ENCODE measurements at places on chromosomes 5 and 9.

DNA sequence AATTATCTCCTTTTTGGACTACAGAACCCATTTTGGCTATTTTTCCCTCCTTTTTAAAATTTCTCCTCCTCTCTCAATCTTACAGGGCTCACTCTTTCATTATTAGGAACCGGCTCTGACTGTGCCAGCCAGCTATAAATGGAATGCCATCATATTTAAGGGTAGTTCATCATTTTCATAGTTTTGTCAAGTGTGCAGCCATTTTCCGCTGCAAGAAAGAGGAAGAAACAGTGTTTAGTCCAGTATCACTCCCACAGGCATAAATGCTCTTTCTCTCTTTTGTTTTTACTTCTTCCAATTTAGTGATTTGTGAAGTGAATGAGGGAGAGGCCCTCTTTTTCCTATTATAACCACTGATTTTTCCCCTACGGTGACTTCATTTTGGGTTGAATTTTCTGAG lies 290.0 kb downstream of the NR3C1 start:
- DNase-seq: no peak

DNA sequence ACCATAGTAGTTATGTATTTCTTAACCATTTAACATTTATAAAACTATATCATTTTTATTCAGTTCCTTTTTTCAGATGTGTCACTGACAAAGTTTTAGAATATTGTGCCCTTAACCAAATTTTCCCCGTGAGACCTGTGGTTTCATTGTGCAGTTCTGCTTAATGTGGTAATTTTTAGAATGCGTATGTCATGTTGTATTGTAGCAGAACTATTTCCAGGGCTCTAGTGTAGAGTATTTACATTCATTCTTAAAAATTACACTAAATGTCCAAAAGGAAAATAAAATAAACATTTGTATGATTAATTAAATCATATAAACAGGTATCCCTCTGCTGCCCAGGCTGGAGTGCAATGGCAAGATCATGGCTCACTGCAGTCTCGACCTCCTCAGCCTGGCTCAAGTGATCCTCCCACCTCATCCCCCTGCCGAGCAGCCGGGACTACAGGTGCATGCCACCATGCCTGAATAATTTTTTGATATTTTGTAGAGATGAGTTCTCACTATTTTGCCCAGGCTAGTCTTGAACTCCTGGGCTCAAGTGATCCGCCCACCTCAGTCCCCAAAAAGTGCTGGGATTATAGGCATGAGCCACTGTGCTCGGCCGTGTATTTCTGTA lies 15.4 kb downstream of the SERINC5 start:
- no peak for DNase-seq

DNA sequence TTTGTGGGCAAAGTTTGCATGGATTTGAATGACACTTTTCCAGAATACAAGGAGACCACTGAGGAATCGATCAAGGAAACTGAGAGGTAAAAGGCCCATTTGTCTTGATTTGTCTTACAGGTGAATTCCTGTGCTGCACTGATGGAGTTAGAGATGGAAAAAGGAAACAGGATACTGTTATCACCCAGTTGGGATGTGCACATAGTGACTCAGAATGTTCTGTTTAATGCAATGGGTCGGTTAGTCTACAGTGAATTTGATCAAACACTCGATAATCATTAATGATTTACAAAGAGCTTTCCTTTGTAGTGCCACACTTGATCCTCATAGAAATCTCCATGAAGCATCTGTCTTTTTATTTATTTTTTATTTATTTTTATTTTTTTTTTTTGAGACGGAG lies 64.7 kb downstream of the GDA start:
- no peak for DNase-seq

- DNase-seq: no peak
These were observed 473.0 kb downstream of the ZSWIM6 start for GRCh38 chr5:61805101-61805500.

DNA sequence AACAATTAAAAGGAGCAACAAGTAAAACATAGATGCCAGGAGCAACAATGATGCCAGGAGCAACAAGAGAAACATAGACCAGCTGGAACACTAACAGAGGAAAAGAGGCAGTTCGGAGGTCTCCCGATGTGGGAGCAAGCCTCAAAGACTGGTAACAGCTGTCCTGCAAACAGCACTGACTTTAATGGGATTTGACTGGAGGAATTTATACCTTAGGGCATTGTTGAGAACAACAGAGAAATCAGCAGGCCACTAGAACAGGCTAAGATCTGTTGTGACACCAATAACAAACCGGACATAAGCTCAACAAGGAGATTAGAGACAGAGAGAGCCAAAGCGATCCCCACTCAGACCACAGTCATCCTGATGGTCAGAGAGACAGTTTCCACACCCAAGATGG lies 11.8 kb upstream of the SYK start:
- DNase-seq: no peak

GRCh38 chr9:97474372-97474925 lies 27.0 kb upstream of the TMOD1 start:
- DNase-seq: no peak

- DNase-seq: no peak
These were observed 154.4 kb upstream of the ZNF462 start for GRCh38 chr9:106708475-106709146.

DNA sequence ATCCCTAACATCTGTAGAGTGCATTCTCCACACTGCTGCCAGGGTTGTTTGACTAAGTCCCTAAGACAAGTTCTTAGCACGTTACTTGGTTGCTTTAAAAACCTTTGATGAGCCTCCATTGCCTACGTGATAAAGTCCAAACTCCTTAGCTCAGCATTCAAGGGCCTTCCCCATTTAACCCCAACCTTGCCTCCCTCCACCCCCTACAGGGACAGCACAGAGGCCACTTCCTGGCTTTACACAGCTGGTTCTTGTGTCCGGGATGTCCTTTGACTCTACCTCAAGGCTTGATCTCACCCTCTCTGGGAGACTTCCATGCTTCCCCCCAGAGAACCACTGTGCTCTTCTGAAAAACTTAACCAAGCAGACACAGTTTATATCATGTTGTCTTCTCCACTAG lies 29.4 kb downstream of the FAM240B start:
- DNase-seq: no peak

GRCh38 chr5:132102944-132103331 lies 29.3 kb downstream of the CSF2 start:
- DNase-seq: no peak

DNA sequence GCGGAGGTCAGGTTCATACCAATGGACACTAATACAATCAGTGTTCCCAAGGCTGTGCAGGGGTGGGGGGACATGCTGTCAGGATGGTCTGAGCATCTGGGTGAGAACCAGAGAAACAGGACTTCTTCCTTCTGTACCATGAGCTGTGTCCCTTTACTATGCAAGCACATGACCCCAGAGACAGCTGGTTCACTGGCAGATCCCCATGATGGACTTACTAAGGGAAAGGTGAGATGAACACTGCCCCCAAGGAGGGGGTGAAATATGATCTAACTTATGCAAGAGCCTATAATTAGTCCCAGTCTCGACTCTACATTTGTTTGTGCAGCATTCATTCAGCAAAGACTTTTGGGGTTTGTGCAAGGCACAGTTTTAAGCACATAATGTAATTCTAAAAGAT lies 91.4 kb downstream of the LIFR start:
- DNase-seq: no peak

GRCh38 chr5:44266882-44267576 lies 122.2 kb downstream of the FGF10 start:
- DNase-seq: no peak

GRCh38 chr5:95620870-95621838 lies 1.3 kb downstream of the GPR150 start:
- DNase-seq: no peak

- DNase-seq: no peak
These were observed 13.3 kb upstream of the MRPS30 start for GRCh38 chr5:44795496-44795895.

GRCh38 chr5:132260714-132261551 lies 3.4 kb downstream of the PDLIM4 start:
- DNase-seq: no peak

DNA sequence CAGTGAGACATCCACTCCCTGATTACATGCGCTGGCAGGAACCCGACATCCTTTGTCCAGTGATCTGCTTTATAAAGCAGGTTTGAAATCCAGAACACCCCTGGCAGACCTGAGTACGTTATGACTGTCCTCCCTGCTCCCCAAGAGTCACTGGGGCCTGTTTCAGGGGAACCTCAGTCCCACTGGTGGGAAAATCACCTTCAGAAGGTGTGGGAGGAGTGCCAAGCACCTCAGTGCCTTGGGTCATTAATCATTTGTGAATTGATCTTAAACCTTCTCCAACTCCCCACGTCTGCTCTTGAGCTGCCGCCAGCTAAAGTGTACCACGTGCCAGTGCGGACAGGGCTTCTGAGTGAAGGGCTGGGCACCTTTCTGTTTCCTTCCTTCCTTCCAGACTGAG lies 16.2 kb downstream of the SLC6A3 start:
- no peak for DNase-seq

DNA sequence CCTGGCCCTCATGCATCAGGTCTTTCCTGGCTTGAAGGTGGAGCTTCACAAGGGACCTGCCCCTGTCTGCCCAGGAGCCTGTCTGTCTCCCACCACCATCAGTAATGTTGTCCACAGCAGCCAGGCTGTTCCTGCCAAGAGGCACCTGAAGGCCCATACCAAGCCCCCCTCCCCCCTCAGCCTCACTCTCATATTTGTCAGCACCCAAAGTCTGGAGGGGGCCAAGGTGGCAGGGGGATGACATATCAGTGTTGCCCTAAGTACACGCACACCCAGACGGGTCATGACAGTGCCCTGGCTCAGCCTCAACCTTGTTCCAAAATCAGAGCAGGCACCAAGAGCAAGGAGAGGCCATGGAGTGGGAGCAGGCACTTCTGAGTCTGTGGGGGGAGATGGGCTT lies 27.2 kb upstream of the CYLC2 start:
- no peak for DNase-seq

- no peak for DNase-seq
These were observed 233.9 kb upstream of the RPS23 start for GRCh38 chr5:82512025-82512424.

GRCh38 chr9:78592811-78593210 lies 295.9 kb downstream of the PSAT1 start:
- DNase-seq: no peak

- DNase-seq: no peak
These were observed 39.4 kb downstream of the LAMC3 start for GRCh38 chr9:131048332-131048731.

GRCh38 chr5:88355490-88356050 lies 86.9 kb upstream of the TMEM161B start:
- DNase-seq: no peak

GRCh38 chr9:127197861-127198430 lies 66.6 kb upstream of the GARNL3 start:
- DNase-seq: no peak

- DNase-seq: peak; percentile 8
These were observed 57.9 kb downstream of the ARHGAP26 start for GRCh38 chr5:142827934-142828576.

DNA sequence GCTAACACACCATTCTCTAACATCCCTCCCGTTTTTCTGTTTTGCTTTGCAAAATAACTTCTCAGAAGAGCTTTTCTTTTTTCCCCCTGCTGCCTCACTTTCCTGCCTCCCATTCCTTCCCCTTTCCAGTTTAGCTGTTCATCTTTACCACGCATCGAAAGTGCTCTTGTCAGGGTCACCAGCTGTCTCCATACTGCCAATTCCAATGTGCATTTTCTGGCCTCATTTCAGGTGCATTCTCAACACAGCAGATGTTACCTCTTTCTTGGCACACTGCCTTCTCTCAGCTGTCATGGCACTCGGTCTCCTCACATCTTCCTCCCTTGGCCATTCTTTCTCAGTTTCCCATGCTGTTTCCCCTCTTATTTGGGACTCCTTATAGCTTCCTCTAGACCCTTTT lies 9.5 kb downstream of the ARSK start:
- no peak for DNase-seq

GRCh38 chr9:14909961-14910805 lies at the start of gene FREM1:
FREM1 (minus strand) TSS chr9:14910428; CDS start chr9:14868977, 41,451 bp downstream.
- peak; percentile 31 for DNase-seq

GRCh38 chr5:157924931-157925729 lies 66.2 kb upstream of the CLINT1 start:
- no peak for DNase-seq

GRCh38 chr9:110199643-110200042 lies 8.3 kb downstream of the C9orf152 start:
- no peak for DNase-seq

- no peak for DNase-seq
These were observed 492 bp upstream of the NEK6 start for GRCh38 chr9:124257070-124257843.

GRCh38 chr5:73370095-73370494 lies 78.5 kb downstream of the FOXD1 start:
- DNase-seq: no peak

DNA sequence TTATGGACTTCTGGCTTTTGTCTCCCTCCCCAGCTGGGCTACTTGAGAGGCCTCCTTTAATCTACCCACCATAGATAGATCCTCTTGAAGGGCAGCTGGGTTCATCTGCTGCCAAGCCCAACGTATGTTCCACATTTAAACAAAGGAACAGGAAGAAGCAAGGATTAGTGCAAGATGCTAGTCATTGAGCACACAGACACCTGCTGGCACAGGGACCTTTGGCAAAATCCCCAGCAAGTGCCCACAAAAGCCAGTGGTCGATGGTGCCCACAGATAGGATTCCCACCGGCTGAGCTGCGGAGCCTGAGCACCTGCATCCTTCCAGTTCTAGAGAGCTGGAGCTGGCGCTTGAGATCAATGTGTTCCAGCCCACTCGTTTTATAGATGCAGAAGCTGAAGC lies 57.7 kb upstream of the SHB start:
- peak; percentile 43 for DNase-seq

GRCh38 chr5:115543365-115544042 lies 1.1 kb downstream of the FEM1C start:
- DNase-seq: no peak

- DNase-seq: no peak
These were observed 94.1 kb upstream of the ADAMTS2 start for GRCh38 chr5:179439181-179439985.

GRCh38 chr5:171542525-171543140 lies 123.2 kb downstream of the FGF18 start:
- no peak for DNase-seq

DNA sequence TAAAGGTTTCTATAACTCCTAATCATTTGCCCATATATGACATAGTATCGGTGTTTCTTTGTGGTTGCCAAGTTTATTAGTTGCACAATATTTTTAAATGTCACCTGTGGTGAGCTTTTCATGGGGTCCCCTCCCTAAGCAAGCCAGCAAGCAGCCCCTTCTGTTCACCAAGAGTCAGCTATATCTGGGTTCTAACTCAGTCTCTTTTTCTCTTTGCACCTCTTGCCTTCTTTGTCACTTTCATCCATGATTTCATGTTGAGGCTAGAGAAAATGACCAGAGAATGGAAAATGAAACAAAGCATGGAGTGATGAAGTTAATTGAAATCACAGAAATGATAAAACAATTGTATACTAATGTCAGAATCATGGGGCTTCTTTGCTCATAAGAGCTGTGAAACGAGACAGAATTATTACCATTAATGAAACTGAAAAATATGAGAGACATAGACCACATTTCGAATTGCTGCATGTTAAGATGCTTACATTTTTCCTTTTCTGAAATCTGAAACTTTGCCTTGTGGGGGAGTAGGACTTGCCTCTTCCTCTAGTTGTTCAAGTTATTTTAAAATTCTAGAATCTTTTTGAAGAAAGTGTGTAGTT lies 75.7 kb downstream of the CAMK4 start:
- DNase-seq: no peak

- no peak for DNase-seq
These were observed 5.6 kb downstream of the IFNA14 start for GRCh38 chr9:21234153-21234687.

Measured in DMS153 (cell line).